MG63 (cell line): ENCODE measurements at places on chromosomes 4 and X.

- no peak for DNase-seq
These were observed 70.0 kb upstream of the FAM241A start for GRCh38 chr4:112075129-112075753.

GRCh38 chr4:87144356-87144755 lies 76.1 kb downstream of the KLHL8 start:
- no peak for DNase-seq

DNA sequence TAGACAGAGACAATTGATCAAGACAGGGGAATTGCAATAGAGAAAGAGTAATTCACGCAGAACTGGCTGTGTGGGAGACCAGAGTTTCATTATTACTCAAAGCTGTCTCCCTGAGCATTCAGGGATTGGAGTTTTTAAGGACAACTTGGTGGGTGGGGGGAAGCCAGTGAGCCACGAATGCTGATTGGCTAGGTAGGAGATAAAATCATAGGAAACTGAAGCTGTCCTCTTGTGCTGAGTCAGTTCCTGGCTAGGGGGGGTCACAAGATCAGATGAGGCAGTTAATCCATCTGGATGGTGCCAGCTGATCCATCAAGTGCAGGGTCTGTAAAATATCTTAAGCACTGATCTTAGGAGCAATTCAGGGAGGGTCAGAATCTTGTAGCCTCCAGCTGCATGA lies 358.6 kb downstream of the GPM6A start:
- DNase-seq: no peak

DNA sequence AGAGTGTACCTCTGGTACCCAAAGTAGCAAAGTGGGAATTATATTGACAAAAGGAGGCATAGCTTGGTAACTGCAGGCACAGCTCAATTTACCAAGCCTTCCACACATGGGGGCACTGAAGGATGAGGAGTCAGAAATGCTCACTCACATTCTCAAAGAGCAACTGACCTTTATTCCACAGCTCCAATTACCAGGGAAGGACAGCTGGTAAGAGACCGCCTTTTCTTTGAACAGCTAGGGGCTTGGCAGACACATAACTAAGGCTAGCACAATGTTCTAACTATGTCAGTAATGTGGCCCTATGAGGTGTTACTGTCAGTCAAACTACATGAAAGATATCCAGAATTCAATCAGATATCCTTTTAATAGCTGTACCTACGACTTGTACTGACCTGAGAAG lies 20.5 kb upstream of the STS start:
- DNase-seq: no peak

DNA sequence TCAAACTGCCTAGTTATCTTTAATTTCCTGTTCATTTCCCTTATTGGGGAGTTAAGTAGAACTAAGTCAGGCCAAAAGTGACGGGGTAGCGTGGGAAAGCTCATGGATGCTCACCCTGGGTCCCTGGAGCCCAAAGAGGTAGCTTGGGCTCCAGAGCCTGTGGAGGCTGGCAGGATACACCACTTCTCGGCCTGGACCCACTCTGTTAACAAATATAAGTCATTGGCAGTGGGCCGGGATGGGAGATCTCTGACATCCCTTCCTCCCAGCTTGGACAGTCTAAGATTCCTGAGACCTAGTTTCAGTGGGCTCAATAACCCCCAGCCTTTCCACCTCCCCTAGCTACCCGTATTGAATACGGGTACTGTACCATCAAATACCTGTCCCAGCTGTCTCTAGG lies 106.1 kb downstream of the EFNB1 start:
- DNase-seq: no peak

GRCh38 chr4:141565379-141566089 lies 70.8 kb upstream of the IL15 start:
- no peak for DNase-seq

DNA sequence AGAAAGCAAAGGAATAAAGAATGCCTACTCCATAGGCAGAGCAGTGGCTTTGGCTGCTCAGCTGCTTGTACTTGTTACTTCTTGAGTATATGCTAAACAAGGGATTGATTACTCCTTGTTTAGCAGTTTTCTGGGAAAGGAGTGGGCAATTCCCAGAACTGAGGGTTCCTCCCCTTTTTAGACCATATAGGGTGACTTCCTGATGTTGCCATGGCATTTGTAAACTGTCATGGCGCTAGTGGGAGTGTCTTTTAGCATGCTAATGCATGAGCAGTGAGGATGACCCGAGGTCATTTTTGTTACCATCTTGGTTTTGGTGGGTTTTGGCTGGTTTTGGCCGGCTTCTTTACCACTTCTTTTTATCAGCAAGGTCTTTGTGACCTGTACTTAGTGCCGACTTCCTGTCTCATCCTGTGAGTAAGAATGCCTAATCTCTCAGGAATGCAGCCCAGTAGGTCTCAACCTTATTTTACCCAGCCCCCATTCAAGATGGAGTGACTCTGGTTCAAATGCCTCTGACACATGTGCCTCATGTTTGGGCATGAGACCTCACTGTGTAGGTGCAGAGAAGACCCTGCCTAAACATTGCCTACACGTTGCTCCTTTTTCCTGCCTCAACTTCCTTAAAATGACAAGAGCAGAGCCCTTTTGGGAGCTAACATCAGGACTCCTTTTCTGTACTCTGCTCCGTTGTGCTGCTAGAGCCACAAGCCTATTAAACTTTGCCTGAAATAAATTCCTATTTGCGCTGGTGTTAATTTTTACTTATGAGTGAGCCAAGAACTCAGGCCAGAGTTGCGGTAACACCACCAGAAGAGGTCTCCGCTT lies 21.0 kb upstream of the UBA6 start:
- no peak for DNase-seq

GRCh38 chr4:182975806-182976205 lies 58.6 kb upstream of the DCTD start:
- peak; percentile 59 for DNase-seq

- DNase-seq: no peak
These were observed 36.6 kb downstream of the JADE1 start for GRCh38 chr4:128846063-128846462.

DNA sequence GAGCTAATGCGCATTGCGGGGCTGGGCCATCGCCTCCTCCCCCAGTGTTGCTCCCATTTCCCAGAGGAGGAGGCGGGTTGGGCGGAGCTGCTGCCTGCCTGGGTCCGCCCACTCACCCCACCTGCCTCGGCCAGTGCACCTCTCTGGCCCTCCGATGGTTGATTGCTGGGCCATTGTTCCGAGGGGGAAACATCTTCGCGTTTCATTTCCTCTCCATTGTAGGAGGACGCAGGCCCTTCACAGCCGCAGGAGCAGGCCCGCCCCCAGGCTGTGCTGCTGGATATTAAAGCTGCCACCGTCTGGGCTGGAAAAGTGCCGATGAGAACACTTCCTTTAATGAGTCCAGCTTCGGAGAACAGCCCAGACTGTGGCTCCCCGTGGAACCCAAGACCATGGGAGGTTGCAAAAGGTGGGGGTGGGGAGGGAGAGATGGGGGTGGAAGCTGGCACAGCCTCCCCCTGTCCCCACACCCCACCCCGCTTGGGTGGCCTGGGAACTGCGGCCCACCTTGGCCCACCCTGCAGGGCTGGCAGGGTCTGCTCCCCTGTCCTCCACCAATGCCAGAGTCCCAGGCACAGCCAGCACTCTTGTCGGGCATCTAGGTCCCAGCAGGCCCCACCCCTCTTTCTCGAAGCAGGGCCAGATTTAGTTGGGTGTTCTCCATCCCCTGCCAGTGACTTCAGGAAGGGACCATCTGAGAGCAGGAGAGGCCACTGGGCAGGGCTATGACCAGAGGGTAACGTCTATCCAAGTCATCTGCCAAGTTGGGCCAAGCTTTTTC lies 96.6 kb downstream of the ADRA2C start:
- no peak for DNase-seq

- no peak for DNase-seq
These were observed 24.6 kb downstream of the ABLIM2 start for GRCh38 chr4:8133897-8134563.

DNA sequence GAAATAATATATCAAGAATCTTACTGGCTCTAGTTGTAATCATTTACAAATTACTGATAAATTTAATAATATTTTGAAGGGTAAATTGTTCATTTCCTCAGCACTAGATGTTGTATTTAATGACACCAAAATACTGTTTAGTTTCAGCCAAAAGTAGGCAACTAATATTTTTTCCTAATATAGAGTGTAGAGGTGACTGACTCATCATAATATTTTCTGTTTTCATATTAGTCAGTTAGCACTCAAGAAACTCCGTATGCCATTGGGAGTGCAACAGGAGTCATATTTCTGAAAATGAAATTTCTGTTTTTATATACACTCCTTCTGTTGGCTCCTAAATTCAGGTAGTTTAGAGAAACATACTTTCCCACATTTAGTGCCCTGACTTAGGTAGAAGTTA lies 36.6 kb upstream of the PTPN13 start:
- no peak for DNase-seq

GRCh38 chr4:7354927-7355326 lies 79.8 kb downstream of the PSAPL1 start:
- DNase-seq: peak; percentile 17

DNA sequence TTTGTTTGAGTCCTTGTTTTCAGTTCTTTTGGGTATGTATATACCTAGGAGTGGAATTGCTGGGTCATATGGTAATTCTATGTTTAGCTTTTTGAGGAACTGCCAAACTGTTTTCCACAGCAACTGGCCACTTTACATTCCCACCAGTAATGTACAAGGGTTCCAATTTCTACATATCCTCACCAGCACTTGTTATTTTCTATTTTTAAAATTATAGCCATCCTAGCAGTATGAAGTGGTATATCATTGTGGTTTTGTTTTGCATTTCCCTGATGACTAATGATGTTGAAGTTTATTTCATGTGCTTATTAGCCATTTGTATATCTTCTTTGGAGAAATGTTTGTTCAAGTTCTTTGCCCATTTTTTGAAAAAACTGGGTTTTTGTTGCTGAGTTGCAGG lies 39.6 kb downstream of the TMEM164 start:
- DNase-seq: no peak

DNA sequence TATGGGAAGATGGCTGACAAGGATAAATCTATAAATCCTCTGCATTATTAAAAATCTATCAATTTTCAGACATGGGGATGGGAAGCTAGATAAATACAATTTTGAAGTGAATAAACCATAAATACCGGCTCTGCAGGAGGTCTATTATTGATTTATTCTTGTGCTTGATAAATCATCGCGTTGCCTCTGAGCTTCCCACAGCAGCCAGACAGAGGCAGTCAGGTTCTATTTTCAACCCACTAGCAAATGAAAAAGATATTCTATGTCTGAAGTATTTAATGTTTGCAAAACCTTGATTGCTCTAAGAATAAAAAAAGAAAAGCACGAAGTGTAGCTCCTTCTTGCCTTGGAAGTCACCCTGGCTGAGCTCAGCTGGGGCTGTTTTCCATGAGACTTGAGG lies 216.2 kb downstream of the DHRSX start:
- DNase-seq: no peak

GRCh38 chr4:129167640-129168260 lies 71.8 kb downstream of the C4orf33 start:
- no peak for DNase-seq

GRCh38 chr4:41256740-41257256 lies at the start of gene UCHL1:
UCHL1 (plus strand) TSS chr4:41256928; CDS start chr4:41256977, 49 bp downstream.
- peak; percentile 71 for DNase-seq

- no peak for DNase-seq
These were observed 224.7 kb downstream of the CENPC start for GRCh38 chr4:67320645-67321044.

DNA sequence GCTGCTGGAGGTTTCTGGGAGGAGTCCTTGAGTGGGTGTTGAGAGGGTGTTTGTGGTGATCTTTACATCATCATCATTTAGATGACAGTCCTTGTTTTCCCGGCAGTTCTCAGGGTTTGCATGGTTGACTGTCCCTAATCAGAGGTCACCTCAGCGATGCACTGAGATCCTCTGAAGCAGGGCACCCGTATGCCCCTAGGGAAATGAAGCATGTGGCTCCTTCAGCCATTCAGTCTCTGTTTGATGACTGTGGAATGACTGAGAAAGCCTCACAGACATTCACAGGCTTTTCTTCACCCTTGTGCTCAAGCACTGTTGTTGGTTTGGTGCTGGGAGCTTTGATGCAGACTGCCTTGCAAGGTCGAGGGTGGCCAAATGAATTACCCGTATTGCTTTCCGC lies 474.7 kb downstream of the SPRY1 start:
- DNase-seq: no peak

DNA sequence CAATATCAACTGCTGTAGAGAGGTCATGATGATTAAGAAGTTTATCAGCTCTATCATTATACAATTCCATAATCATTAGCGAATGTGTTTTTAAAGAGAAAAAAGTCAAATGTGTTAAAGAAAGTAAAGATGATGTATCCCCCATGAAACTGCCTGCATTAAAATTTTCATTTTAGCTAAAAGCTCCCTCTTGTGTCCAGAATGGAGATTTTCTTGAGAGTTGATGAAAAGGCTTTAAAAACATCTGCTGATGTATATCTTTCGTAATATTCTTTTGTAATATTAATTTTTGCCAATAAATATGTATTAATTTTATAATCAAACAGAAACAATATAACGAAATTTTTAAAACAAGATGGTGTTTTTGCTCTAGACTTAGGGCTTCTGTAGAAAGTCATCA lies 52.1 kb upstream of the LHFPL1 start:
- DNase-seq: no peak
